ENCODE measurements at places on chromosomes 3 and 15.

DNA sequence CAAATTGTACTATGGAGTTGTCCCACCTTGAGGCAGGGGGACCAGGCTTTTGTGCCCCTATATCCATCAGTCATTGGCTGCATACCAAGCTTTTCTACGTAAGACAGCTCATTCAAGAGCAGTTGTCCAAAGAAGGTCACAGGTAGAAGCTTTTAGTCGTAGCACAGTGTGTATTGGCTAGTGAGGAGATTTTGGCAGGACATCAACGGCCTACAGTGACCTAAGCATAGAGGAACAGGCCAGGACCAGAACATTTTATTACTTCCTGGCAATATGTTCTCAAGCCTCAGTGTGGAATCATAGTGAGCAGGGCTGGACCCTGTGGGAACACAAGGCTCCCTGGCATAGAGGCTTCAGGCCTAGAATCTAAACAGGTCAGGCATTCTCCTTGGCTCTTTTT lies 105.4 kb upstream of the ANKRD28 start:
- no peak for DNase-seq

DNA sequence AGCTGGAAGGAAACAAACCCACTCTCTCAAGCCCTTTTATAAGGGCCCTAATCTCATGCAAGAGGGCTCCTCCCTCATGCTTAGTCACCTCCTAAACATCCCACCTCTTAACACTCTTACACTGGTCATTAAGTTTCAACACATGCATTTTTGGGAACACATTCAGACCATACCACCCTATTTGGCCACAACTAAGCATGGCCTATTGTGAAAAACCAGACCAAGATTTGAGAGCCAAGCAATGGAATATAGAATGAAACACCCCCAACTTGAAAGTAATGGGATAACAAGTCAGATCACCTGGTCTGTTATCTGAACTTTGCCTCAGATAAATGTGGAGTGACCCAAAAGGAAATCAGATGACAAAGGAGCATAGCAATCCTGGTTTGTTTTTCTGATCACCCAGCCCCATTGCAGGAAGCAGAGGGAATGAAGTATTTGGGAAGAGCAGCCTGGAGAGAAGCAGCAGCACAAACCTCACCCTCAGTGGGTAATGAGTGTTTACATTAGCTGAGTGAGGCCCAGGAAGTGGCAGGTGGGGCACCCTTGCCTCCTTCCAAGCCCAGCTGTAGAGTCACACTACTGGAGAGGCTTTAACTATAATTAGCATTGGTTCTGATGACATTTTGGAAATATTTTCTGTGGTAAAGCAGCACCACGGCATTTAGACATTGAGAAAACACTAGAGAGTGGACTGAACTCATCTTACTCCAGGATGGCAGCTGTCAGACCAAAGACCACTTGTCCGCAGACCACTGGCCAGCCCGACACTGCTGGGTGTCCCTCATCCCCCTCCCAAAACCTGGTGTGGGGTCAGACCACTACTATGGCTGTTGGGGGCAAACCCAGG lies 48.8 kb upstream of the PRTG start:
- DNase-seq: no peak

DNA sequence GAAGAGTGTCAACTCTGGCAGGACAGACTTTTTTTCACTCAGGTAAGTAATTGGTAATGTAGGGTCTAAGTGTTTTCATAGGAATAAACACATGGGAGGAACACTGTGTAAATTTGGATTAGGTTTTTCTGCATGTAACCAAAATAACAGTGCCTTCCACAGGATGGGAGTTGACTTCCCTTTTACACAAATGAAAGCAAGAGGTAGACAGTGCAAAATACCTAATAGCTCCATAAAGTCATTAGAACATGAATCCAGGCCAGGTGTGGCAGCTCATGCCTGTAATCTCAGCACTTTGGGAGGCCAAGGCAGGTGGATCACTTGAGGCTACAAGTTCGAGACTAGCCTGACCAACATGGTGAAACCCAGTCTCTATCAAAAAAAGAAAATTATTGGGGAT lies 25.5 kb upstream of the MYO1E start:
- no peak for DNase-seq

DNA sequence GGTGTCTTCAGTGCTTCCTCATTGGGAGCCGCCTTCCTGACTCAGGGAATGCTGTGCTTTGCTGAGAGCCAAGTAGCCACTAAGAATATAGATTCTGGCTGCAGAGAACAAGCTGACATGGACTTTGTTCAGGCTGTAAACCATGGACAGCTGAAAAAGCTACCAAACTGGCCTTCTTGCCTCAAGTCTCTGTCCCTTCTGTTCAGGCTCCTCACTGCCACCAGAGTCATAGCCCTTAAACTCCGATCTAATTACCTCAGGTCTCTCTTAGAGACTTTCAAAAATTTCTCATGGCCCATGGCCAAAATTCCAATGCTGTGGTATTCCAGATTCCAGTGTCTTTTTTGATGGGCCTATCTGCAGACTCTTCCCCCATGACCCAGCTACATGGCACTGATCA lies 19.4 kb upstream of the PTX3 start:
- DNase-seq: no peak

DNA sequence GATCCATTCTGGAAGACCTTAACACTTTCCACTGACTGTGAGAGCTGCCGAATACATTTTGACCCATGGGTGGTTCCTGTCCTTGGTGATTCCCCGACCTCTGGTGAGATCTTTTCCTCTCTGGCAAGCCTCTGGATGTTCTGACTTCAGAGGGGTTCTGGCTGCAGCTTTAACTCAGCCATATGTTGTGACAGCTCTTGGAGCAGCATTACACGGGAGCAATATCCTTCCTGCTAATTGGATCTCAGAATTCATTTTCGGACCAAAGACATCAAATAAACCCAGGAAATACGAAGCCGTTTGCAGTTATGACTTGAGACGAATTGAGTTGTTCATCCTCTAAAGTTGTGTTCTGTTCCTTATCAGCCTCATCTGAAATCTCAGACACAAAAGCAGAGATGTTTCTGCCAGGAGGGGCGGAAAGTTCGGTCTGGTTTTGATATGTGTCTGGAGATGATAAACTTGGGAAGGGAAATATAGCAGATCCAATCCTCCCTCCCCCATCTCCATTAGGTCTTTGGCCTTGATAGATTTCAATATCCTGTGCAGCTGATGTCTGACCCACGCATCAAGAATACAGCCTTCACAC lies 10.0 kb downstream of the TMEM158 start:
- DNase-seq: no peak

GRCh38 chr15:83991163-83991562 lies 244.4 kb upstream of the GOLGA6L4 start:
- no peak for DNase-seq

- DNase-seq: no peak
These were observed 23.6 kb downstream of the SUCLG2 start for GRCh38 chr3:67630666-67631362.

DNA sequence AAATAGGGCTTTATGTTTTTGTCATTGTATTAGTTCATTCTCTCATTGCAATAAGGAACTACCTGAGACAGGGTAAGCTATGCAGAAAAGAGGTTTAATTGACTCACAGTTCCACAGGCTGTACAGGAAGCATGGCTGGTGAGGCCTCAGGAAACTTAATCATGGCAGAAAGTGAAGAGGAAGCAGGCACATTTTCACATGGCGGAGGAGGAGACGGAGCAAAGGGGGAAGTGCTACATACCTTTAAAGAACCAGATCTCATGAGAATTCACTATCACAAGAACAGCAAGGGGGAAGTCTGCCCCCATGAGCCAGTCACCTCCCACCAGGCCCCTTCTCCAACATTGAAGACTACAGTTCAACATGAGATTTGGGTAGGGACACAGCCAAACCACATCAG lies 25.6 kb downstream of the CEP63 start:
- DNase-seq: no peak

- DNase-seq: no peak
These were observed 748.6 kb upstream of the GBE1 start for GRCh38 chr3:82509951-82510603.

DNA sequence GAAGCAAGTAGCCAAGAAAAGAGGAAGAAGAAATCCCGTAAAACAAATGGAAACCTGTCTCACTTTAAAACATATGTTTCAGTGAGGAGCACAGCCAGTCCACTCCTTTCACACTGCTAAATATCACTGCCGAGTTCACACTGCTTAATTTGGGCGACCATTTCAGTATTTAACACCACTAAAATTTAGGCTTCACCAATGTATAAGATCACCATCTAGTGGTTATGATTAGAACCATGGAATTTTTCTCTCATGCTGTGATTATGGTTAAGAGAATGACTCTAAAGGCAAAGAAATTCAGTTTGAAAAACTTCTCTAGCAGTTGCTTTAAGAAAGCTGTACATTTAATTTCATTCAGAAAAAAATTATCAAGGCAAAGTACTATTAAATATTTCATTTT lies 16.6 kb downstream of the SLC4A7 start:
- no peak for DNase-seq

DNA sequence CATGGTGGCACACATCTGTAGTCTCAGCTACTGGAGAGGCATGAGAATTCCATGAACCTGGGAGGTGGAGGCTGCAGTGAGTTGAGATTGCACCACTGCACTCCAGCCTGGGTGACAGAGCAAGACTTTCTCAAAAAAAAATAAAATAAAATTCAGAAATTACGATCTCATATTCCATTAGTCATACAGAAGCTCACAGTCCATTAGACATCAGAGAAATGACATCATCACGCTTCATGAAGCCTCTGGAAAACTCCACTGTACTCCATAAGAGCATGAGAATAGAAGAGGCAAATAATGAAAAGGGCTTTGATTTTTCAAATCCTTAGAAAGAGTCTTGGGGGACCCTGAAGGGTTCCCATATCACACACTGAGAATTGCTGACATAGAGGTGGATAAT lies 145.0 kb upstream of the MITF start:
- no peak for DNase-seq

DNA sequence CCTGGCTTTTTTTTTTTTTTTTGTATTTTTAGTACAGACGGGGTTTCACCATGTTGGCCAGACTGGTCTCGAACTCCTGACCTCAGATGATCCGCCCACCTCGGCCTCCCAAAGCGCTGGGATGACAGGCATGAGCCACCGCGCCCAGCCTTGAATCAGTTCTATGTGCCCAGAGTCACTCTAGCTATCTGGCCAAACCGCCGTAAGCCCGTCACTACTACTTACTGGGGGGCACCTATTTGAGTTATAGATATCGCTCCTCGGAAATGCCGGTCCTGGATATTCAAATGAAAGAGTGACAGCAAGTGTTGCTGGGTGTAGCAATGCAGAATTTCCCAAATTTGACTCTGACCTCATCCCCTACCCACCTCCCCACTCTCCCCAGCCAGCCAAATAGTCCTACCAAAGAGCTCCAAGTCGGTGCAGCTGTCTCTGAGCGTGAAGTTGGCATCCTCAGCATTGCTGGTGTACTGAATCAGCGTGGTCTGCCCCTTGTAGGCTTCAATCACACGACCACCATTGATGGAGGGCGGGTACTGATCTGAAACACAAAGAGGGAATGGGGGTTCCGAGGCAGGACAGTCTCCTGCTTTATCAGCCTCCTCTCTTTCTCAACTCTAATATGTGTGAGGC lies 38.1 kb downstream of the MUC20 start:
- DNase-seq: no peak

GRCh38 chr15:65868546-65869125 lies 655 bp upstream of the RAB11A start:
- no peak for DNase-seq

DNA sequence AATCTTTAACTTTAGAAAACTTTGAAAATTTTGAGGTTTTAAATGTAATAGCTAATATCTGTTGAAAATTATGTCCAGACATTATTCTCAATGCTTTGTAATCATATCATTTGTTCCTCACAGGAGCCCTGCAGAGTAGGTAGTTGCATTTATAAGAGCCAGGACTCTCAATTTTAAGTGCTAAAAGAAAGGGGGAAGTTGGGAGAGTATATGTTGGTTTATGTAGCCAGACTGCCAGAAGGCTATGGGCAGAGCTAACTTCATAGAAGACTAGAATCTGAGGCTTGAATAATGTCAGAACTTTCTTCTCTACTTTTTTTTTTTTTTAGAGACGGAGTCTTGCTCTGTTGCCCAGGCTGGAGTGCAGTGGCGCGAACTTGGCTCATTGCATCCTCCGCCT lies 9.1 kb downstream of the VPS8 start:
- no peak for DNase-seq

GRCh38 chr15:77657634-77658238 lies 25.0 kb upstream of the LINGO1 start:
- DNase-seq: no peak

- no peak for DNase-seq
These were observed 61.4 kb downstream of the FRMD4B start for GRCh38 chr3:69324362-69325025.

DNA sequence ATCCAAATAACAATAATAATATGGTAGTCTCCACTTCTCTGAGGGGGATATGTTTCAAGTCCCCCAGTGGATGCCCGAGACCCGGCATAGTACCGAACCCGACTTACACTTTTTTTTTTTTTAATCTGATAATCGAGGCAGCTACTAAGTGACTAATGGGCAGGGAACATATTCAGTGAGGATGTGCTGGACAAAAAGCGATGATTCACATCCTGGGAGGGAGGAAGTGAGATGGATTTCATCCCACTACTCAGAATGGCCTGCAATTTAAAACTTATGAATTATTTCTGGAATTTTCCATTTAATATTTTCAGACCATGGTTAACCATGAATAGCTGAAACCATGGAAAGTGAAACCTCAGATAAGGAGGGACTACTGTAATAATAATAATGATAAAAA lies 49.5 kb upstream of the SELENOK start:
- DNase-seq: no peak
